ENCODE measurements at places on chromosomes 3 and 15.

DNA sequence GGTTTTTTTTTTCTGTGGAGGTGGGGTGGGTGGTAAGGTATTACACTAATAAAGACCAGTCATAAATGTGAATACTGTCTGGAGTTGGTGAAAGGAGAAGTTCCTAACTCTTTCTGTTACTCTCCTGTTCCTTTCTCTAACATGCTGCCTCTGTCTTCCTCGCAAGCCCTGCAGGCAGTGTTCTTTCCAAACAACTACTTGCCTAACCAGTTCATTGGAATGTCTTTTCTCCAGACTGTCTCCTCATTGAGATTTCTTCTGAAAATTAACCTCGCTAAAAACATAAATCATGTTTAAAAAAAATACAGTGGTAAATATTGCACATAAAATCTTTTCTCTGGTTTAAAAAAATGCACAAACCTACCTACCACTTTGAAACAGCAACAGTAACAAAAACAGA, 135.2 kb downstream of the TP63 start:
- DNase-seq: no peak

DNA sequence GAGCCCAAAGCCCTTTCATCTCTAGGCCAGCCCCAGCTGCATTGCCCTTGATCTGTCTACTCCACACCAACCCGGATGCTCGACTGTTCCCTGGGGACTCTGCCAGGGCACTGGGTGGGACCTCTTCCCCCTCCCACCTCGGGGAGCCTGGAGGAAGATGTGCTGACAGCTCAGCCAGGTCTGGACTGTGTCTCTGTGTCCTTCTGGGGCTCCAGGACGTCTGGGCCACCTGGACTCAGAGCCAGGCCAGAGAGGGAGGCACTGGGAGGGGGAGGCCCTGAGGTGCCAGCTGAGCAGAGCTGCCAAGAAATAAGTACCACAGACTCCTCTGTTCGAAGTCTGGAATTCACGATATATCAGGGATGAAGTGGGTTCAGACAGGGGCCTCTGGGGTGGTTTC, 5.8 kb upstream of the HCN4 start:
- DNase-seq: no peak

DNA sequence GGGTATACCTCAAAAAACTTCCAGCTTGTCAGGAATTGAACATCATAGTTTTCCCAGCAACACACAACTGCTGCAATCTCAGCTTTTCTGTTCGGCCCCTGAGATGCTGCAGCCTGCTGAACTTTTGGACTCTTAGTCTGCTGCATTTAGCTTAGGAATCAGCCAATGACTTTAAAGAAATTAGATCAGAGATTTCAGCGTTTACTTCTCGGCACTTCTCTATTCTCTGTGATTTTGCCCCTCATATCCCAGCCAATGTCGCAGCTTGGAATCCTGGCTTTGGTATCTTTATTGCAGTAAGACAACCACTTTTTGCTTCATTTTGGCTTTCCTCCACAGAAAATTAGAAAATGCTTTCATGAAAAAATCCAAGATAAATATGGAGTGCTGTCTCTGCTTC, 86.3 kb upstream of the MCTP2 start:
- no peak for DNase-seq

DNA sequence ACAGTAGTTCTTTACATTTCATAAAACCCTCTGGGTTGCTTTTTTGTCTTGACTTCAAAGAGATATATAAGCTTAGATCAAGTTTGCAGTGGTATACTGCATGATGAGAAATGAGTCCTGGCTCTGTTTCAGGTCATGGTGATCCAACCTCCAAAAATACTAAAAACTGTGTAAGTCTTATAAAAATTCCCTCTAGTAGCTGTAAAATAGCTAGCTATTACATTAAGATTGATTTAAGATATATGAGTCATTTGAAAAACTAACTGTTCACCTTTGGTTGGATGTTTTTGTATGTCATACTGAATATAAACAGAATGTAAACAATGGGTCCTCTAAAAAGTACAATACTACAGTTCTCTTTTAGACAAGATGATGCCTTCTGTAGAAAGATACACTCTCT, 879.2 kb downstream of the ROBO1 start:
- no peak for DNase-seq

GRCh38 chr3:124142389-124142970, 150.6 kb upstream of the ROPN1 start:
- no peak for DNase-seq

DNA sequence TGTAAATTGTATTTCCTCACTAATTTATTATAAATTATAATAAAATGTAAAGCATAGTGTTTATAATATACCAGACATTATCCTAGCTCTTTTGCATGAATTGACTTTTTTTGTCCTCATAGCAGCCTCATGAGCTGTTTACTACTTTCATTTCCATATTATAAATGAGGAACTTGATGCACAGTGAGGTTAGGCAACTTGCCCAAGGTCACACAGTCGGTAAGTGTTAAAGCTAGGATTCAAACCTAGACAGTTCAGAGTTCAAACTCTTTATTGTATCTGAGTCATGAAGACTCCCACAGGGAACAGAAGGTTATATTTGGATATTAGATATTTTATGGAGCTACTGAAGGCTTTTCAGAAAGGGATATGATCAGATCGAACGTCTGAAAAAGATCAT, 322.2 kb upstream of the SATB1 start:
- no peak for DNase-seq

DNA sequence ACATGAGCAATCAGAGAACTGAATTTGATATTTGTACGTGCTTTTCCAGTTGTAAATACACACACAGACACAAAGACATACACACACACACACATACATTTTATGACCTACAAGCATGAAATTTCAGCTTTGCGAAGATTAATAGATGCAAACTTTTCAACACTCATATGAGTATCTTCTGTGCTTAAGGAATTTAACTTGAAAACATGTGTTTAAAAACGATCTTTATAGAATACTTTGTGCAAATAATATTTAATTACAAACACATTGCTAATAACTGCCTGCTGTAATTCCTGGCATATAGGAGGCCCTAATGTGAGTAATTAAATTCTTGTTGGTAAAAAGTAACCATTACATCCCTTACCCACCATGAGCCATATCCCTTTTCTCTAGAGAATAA, 107.7 kb upstream of the PLSCR5 start:
- no peak for DNase-seq

DNA sequence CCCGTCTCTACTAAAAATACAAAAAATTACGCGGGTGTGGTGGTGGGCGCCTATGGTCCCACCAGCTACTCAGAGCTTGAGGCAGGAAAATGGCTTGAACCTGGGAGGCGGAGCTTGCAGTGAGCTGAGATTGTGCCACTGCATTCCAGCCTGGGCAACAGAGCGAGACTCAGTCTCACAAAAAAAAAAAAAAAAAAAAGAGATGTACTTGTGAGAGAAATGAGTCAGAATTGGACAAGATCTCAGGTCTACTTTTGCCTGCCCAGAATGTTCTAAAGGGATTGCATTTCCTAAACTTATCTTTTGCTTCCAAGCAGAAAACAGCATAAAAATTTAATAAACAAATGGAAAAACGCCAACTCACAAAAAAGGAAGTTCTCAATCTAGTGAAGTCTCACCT, 167.5 kb downstream of the NR2F2 start:
- no peak for DNase-seq

- no peak for DNase-seq
Observed at GRCh38 chr15:57306944-57307411, 69.3 kb upstream of the CGNL1 start.

DNA sequence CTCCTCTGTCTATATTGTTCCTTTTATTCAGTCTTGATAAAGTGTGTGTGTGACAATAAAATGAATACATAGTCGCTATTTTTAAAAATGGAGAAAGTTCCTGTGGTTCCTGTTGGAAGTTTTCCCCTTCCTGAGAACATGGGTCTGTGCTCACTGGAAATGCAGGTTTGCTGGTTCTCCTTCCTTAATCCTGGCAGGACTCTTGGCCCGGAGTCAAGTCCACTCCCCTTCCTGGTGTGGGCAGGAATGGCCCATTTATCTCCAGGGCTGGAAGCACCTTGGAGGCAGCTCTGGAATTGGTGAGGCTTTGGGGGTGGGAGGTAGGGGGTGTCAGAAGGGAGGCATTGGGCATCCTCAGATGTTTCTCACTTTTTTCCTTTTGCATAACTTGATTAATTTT, 30.1 kb downstream of the FOXL2 start:
- DNase-seq: no peak

GRCh38 chr15:84588053-84588874, 12.5 kb upstream of the ZSCAN2 start:
- peak; percentile 87 for DNase-seq

- DNase-seq: no peak
Observed at GRCh38 chr3:28924744-28925360, 356.0 kb upstream of the RBMS3 start.

DNA sequence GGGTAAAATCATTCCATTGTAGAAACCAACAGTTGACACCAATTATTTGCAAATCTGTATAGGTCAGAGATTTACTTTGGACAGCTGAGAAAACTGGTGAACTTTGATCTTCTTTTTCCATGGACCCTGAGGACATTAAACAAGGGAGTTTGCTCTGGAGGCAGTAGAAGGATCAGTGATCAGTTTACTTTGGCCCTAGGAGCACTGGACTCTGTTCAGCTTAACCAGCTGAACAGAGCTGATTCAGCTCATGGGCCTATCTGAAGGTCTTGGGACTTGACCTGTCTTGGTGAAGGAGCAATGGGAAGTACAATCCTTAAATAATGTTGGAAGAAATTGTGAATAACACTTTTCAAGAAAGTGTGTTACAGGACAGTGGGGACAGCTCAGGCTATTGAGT, 15.2 kb upstream of the TF start:
- DNase-seq: no peak

DNA sequence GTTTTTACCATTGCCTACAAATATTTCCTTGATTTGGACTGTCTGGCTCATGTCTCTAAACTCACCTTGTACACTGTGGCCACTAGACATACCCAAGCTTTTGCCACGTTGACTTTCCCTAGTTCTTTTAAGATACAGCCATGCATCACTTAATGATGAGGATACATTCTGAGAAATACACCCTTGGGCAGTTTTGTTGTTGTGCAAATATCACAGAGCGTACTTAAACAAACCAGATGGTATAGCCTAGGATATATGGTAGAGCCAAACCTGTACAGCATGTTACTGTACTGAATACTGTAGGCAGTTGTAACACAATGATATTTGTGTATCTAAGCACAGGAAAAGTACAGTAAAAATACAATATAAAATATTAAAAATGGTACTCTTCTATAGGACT, 5.5 kb downstream of the ARHGEF26 start:
- DNase-seq: no peak

- DNase-seq: no peak
Observed at GRCh38 chr3:8887435-8888300, 75.6 kb downstream of the RAD18 start.

DNA sequence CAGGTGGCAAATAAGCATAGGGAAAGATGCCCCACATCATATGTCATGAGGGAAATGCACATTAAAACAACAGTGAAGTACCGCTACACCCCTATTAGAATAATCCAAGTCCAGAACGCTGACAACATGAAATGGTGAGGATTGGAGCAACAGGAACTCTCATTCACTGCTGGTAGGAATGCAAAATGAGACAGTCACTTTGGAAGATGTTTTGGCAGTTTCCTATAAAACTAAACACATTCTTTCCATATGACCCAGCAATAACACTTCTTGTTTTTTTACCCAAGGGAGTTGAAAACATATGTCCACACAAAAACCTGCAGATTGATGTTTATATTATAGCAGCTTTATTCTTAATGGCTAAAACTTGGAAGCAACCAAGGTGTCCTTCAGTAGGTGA, 116.4 kb upstream of the TOPAZ1 start:
- no peak for DNase-seq

- DNase-seq: no peak
Observed at GRCh38 chr15:58331560-58331912, 100.3 kb upstream of the LIPC start.

GRCh38 chr3:3646934-3647333, 152.3 kb upstream of the LRRN1 start:
- DNase-seq: no peak

GRCh38 chr3:175073219-175073905, 214.2 kb downstream of the NAALADL2 start:
- DNase-seq: no peak

DNA sequence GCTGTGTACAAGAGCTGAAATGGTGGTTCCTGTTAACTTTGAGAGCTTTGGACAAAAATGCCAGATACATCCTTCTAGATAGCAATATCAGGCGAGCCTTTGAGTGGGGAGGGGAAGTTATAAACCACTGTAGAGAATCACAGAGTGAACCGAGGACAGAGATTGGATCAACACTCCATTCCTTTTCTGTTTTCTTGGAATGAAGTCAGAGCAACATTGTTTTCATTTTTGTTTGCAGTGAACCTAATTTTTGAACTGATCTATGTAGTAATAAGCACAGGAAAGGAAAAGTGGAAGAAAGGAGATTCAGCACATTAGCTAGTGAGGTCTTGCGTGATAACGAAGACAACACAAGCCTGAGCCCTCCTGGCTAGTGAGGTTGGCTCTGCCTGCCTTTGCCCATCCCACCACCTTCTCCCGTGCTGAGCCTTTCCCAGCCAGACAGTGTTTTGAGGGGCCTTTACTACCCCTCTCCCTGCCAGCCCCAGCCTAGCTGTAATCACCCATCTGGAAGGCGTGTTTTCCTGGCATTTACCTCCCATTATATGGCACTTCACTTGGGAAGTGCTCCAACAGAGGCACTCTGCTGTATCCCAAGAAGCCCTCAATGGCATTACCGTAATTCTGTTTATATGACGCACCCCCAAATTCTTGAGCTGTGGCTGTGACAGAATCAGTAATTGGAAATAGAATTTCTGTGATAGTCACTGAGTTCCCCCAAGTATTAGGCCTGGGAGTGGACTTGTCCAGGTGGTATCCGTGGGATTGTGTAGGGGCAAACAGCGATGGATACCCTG, 129.8 kb downstream of the CACNA1D start:
- DNase-seq: no peak

DNA sequence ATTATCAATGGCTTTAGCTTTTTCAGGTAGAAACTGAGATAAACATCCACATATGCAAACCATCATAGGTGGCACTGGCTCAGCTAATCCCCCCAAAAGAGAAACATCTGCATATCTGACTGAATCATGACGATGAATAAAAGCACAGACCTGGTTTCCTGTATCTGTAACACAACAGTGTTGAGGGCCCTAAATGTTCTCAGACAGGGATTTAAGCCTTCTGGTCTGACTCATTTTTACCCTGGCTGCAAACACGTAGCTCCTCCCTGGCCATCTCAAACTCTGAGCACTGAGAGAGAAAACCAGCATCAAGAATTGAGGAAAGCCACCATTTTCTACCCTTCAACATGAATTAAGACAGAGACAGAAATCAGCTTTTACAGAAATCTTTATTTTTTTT, 35.2 kb downstream of the GLB1 start:
- DNase-seq: no peak

DNA sequence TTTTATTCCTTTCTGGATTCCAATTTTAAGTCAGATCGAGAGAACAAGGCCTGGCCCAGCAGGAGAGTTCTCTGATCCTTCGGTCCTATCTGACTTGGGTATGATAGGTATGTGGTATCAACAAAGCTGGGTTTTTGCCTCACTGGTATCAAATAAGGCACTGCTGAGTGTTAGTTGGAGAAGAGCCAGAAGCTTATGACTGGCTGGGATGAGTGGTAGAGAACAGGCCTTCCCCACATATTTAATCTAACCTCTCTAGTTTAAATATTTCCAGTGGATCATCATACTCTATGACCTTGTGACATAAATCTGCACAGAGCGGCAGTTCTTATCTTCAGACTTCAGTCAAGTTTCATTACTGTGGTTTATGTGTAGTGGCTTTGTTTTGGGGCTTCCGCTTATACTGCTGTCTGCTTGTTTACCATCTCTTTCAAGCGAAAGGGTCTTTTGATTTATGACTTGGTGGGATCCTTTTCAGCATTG, 164.5 kb downstream of the PTPRG start:
- no peak for DNase-seq

Measured in stimulated activated naive CD8-positive, alpha-beta T cell treated with anti-CD3 and anti-CD28 coated beads, Interleukin-15, Interleukin-2, amounts not matched to agents 100 U/mL and 50 U/mL, for 24 hours (primary cell).